ENCODE measurements at places on chromosomes 2 and 18.

DNA sequence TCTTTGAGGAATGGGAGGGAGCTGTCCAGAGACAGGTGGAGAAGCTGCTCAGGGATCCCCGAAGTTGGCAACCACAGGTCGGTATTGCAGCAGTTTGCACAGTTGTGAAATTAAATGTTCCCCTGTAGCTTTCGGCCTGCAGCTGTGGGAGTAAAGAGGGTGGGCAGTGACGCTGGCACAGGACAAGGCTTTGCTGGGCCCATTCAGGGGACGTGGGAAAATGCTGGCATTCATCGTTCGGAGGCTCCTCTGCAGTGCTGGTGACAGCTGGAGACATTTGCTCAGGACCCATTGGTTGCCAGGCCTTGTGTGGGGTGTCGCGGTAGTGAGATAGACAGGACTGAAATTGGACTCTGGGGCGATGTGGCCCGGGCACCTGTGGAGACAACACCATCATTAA is 173.7 kb downstream of the MYCN start:
- no peak for DNase-seq

GRCh38 chr18:46485675-46486194 is 171.3 kb downstream of the LOXHD1 start:
- DNase-seq: no peak

GRCh38 chr2:66198873-66199272 is 236.1 kb upstream of the MEIS1 start:
- DNase-seq: no peak

- DNase-seq: no peak
Observed at GRCh38 chr2:217437290-217437870, 565.4 kb downstream of the TNS1 start.

DNA sequence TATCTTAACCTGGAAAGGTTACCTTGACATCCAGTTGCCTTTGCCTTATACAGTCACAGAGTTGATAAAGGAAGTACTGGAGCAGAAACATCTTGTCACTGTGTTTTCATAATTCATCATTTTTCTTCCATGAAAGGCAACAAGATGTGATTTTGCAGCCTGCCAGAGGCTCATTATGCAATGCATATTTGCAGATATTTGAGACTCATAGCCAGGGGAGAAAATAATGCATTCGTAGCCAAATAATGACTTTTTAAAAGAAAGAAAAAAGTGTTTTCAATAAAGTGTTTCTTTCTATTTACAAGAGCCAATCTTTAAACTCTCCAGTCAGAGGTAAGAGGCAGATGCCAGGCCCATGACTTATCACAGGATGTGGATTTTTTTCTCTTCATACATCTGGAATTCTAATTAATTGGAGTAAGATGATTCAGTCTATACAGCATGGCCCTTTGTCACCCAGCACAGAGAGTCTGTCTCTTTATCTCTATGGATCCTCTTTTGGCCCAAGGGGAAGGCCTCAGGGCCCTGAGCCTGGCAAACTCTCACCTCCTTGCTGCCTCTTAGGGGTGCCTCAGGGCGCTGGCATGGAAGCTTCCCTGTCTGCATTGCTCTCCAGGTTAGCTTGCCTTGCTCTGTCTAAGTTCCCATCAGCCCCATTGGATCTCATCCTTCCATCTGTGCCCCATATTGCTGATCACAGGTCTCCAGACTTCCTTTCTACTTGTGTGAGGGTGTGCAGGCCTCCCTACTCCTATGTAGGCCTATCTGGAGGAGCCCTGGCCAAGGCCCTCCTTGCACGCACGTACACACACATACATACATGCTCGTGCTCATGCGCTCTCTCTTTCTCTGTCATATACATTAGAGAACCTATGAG is 247.7 kb downstream of the TPGS2 start:
- DNase-seq: no peak

- DNase-seq: peak; percentile 13
Observed at GRCh38 chr2:177724398-177725287, 332.1 kb downstream of the AGPS start.

Data from GM12891 (cell line).